Activated CD4-positive, CD25-positive, alpha-beta regulatory T cell (primary cell): ENCODE measurements at places on chromosomes 16 and 17.

DNA sequence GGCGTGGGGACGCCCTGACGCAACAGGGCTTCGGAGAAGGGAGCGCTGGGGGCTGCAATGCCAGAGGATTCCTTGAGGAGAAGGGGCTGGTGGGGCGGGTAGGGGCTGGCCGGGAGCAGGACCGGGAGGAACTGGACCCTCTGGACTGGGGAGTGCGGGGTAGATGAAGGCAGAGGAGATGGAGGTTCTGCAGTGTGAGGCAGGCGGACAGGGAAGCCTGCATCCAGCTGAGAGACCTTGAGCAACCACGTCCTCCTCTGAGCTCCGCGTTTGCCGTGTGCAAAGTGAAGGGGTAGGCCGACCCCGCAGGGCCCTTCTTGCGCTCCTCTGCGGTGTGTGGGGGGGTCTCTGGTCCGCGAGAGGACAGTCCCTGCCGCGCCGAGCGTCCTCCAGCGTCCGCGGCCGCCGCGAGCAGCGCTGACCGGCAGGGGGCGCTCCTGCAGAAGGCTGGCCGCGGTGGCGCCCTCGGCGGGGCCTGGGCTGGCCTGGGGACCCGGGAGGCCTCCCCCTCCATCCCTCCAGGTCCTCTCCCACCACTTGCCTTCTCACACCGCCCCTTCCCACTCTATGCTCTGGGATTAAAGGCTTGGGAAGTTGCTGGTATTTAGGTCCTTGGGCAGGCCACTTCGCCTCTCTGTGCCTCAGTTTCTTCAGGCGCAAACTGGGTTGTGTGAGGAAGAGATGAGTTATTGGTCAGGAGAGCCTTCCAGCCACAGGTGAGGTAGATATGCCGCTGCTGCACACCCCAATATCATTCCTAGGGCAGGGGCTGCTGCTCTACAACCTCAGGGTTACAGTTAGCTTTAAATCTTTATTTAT is 9.6 kb upstream of the WNT9B start:
- no peak for DNase-seq

- DNase-seq, result no peak
Observed at GRCh38 chr16:4496305-4496704, 20.1 kb downstream of the HMOX2 start.

DNA sequence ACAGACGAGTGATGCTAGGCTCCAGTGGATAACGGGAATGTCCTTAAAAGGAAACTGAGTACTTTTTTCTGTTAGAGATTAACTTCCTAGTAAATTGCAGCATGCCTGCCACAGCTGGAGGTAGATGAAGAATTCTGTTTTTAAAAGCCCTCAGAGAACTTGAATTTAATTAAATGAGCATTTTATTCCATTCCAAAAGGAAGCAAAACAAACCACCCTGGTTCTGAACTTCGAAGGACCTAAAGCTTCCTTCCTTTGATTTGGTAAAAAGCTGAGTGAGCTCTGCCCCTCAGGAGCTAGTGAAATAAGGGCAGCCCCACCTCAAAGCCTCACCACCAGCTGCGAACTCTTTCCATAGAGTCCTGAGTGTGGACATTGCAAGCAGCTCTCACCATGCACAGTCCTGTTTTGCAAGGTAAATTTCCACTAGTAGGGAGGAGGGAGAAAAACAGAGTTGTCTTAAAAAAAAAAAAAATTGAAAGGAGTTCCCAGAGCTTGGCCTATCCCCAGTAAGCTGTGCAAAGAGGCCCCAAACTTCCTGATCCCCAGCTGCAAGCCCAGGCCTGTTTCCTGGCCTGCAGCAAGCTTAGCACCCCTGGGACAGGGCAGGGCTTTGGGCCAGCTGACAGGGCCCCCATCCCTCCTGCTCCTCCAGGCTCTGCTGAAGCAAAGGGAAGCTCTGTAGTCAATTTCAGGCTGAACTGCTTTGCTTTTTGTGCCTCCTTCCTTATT is 11.2 kb downstream of the CHD9NB start:
- no peak for DNase-seq

GRCh38 chr16:88772871-88773811 is 11.9 kb downstream of the PIEZO1 start:
- no peak for DNase-seq

GRCh38 chr17:49359990-49360795 is 1.9 kb downstream of the ZNF652 start:
- DNase-seq, result no peak

- DNase-seq, result no peak
Observed at GRCh38 chr17:71409712-71410111, 711.1 kb upstream of the SOX9 start.

GRCh38 chr16:2142942-2143877 is 5.2 kb upstream of the RAB26 start:
- no peak for DNase-seq

DNA sequence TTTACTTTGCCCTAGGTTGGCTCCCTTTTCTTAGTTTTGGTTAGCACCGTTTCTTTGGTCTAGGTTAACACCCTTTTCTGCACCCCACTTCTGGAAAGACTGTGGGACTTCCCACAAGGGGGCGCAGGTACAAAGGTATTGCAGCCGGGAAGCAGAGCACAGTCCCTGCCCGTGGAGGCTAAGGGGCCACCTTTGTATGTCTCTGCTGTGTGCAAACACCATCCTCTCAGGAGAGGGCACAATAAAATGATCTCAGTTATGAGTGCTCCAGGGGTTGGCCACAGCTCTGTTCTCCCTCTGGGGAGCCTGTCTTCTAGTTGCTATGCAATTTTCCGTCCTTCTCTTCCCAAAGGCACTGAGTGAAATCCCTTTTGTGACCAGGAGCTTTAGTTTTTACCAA is 28.4 kb upstream of the TMC5 start:
- no peak for DNase-seq

GRCh38 chr17:81710514-81711308 is 1.4 kb upstream of the SLC25A10 start:
- DNase-seq, result no peak

DNA sequence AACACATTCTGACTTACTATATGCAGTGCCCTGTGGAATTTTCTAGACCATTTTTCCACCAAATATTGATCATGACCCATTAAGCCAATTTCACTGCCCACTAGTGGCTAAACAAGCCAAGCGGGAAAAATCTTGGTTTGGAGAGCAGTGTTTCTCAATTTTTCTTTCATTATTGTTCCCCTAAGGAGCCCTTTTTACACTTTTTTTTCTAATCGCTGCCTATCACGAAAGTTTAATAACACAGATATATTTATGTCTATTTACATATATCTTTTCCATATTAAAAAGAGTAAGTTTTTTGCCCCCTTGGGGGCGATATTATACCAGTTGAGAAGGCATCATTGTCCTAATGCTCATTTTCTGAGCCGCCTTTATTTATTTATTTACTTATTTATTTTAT is 10.8 kb upstream of the TLCD3B start:
- DNase-seq, result no peak

GRCh38 chr16:47712276-47713224 is 251.4 kb downstream of the PHKB start:
- DNase-seq, result no peak

DNA sequence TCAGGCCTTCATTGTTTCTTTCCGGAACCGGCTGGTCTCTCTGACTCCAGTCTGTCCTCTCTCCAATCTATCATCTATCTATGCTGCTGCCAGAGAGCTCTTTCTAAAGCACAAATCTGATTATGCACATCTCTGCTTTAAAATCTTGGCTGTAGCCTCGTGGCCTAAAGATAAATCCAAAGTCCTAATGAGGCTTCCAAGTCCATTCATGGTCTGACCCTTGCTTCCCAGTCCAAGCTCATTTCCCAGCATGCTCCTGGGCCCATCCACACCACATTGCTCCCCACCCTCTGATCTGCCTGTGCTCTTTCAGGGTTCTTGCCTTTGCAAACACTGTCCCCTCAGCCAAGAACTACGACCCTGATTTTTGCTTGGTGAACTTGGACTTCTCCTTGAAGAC is 21.5 kb upstream of the PHB1 start:
- DNase-seq, result no peak

DNA sequence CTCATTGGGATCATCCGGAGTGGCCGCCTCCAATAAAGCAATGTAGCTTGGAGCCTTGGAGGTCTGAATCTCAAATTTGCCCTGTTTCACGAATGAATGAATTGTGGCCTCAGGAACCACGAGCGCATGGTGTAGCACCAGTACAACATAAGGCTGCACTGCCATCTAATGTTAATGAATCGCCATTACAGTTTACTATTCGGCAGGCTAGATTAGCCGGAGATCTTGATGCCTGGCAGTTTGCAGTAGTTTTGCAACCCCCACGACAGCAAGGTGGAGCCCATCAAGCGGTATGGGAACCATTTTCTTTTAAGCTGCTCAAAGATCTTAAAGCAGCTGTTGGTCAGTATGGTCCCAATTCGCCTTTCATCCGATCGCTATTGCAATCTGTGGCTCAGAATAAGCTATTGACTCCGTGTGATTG is 18.8 kb downstream of the ALOX15B start:
- DNase-seq, result no peak

GRCh38 chr16:4512473-4512872 is 26.1 kb downstream of the CDIP1 start:
- no peak for DNase-seq

GRCh38 chr16:55155815-55156214 is 168.2 kb upstream of the IRX6 start:
- no peak for DNase-seq

GRCh38 chr17:64781014-64781756 is 119.1 kb upstream of the SMURF2 start:
- DNase-seq, result no peak

- DNase-seq, result no peak
Observed at GRCh38 chr16:47905771-47906170, 250.0 kb downstream of the ABCC12 start.

DNA sequence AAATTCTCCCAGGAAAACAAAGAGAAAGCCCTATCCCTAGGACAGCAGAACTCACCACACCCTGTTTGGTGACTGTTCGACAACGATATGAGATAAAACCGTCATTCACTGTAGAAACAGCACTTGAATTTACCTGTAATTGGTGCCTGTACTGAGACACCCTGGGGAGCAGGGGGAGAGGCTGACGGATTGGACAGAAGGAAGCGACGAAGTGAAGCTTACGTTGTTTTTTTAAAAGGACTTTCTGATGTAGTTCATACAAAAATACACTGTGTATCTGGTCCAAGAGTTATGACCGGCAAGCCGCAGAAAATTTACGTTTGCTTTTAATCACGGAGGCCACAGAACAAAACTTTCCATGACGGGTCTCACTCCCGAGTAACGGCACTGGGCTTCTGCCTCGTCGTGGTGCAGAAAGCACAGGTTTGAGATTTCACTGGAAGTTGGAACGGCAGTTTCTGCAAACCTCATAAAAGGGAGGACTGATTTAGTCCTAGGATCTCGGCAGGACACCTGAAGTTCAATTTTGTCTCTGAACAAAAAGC is 9.7 kb downstream of the NXN start:
- DNase-seq, result no peak

DNA sequence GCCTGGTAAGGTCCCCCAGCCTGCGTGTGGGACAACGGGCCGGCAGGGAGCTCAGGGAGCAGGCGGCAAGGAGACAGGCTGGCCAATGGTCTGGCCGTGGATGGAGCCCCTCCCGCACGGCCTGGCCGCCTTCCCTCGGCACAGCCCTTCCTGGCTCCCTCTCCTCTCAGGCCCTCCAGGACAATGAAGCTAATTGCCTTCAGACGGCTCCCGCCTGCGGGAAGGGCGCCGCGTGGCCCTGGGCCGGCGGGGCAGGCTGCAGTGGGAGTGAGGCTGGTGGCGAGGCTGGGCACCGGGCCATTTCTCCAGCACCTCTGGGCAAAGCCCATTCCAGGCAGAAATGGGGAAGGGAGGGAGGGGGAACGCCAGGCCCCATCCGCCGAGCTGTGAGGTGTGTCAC is 50.9 kb downstream of the ENGASE start:
- no peak for DNase-seq

DNA sequence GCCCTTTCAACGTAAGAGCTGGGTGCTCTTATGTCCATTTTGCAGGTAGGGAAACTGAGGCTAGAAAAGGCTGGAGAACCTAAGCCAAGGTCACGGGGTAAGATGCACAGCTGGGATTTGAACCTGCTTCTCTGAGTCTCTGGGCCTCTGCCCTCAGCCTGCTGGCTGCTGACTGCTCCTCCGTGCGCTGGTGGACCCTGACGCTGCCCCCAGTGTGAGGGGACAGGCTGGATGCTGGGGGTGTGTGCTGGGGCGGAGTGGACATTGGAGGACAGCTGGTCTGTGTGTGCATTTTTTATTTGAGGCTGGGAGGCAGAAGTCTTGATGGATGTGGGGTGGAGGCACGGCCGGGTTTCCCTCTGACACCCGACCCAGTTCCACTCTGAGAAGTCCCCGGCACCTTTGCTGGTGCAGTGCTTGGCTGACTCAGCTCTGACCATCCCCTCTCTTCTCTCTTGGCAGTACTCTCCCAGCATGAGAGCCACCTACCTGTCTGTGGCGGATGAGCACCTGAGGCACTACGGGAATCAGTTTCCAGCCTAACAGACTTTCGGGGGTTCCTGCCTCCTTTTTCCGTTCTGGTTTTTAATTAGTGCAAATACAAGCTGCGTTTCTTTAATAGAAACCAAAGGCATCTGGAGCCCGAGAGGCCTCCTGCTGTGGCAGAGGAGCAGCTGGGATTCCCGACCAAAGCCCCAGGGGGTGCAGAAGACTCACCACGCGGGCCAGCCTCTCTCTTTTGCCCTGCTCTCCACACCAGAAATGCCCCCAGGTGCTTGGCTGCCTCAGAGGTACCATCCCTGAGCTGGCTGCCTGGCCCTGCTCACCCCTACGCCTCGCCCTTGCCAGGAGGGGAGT is 14.1 kb upstream of the DNAI2 start:
- DNase-seq, result no peak

GRCh38 chr17:81522491-81523401 is 5.4 kb upstream of the FSCN2 start:
- DNase-seq, result no peak

- no peak for DNase-seq
Observed at GRCh38 chr16:57593021-57593420, 35.4 kb upstream of the ADGRG1 start.

DNA sequence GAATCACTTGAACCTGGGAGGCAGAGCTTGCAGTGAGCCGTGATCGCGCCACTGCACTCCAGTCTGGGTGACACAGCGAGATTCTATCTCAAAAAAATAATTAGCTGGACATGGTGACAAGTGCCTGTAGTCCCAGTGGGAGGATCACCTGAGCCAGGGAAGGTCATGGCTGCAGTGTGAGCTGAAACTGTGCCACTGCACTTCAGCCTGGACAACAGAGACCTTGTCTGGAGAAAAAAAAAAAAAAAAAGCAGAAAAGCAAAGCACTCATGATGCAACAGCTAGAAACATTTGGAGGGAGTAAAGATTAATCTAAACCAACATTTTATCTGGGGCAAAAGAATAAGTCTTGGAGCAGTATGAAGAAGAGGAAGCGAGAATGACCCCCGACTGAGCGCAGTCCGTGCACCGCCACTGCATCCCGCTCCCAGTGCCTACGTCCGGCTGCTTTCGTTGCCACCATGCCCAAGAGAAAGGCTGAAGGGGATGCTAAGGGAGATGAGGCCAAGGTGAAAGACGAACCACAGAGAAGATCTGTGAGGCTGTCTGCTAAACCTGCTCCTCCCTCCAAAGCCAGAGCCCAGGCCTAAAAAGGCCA is 8.2 kb downstream of the PRPSAP1 start:
- DNase-seq, result no peak

DNA sequence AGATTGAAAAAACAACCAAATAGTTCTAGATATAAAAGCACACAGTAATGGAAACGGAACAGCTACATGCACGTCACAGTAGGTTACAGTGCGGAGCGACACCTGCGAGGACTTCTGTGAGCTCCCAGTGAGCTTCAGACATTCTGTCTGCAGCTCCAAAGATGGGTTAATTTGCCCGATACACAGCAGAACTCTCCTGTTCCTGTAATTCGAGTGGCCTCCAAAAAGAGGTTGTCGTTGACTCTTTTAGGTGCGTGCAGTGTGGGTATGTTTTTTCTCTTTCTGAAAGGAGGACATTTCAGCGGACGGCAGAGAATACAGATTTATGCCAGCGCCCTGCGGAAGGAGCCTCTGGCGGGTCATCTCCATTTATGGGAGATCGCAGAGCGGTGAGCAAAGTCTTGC is 2.9 kb downstream of the OR1F1 start:
- no peak for DNase-seq
